ENCODE measurements at places on chromosomes 7 and 10. TPM values are rescaled to one million over a fixed set of nuclear protein-coding genes. Genes with fewer than 3 reads are reported as not detected.

DNA sequence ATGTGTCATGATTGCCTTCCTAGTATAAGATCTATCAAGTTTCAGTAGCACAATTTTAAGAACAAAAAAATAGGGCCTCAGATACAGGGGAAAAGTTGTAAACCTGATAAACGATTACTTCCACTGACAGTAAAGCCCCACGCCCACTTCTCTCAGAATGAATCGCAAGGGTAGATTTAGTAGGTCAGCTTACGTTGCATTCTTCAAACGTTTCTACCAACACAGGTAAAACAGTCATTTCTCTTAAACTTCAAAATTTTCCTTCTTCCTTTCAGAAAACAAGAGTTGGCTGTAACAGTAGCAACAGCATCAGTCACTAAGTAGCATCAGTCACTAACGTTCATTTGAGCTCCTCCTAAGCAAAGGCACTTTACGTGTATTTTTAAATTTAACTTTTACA, 221.5 kb downstream of the ADAM12 start:
- DNase-seq = no peak
- no peaks in the 10 kb centered on the region for H3K4me1 ChIP-seq
- H3K36me3 ChIP-seq = no peaks in the 10 kb centered on the region
- H3K27me3 ChIP-seq = no peaks in the 10 kb centered on the region
- no peak overlapping the region for H3K4me3 ChIP-seq

Gene ADCYAP1R1
- 2.9 TPM for total RNA-seq

Gene ABCC2
- total RNA-seq = 1.9 TPM

DNA sequence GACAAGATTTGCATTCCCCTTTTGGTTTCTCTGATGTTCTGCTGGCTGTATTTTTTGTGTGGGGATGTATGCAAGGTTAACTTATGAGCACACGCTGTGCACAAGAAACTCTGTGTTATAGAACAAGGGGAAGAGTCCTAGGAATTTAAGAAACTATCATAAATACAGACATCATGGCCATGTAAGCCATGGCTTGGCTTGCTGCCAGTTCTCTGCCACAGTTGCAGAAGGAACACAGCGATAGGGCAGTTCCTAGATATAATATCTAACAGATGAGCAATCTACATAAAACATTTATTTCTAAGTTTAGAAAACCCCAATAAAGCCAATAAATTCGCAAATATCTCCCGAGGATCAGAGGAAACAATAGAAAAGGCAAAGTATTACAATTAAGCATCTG, 153.3 kb downstream of the LRRTM3 start:
- no peak for DNase-seq
- H3K4me1 ChIP-seq = no peaks in the 10 kb centered on the region
- no peaks in the 10 kb centered on the region for H3K27me3 ChIP-seq
- H3K36me3 ChIP-seq = no peaks in the 10 kb centered on the region
- no peak overlapping the region for H3K4me3 ChIP-seq
- no peak overlapping the region for H3K27ac ChIP-seq

GRCh38 chr10:14383266-14383665, 52.5 kb upstream of the FRMD4A start:
- H3K4me1 ChIP-seq = no peaks in the 10 kb centered on the region
- no peak overlapping the region for H3K27ac ChIP-seq
- DNase-seq = no peak

Gene CTNNA3
- total RNA-seq = not detected

- H3K36me3 ChIP-seq = no peaks in the 10 kb centered on the region
- H3K27ac ChIP-seq = no peak overlapping the region
- H3K4me1 ChIP-seq = no peaks in the 10 kb centered on the region
- DNase-seq = no peak
- no peak overlapping the region for H3K4me3 ChIP-seq
Observed at GRCh38 chr10:35705671-35706070, 63.6 kb upstream of the FZD8 start.

DNA sequence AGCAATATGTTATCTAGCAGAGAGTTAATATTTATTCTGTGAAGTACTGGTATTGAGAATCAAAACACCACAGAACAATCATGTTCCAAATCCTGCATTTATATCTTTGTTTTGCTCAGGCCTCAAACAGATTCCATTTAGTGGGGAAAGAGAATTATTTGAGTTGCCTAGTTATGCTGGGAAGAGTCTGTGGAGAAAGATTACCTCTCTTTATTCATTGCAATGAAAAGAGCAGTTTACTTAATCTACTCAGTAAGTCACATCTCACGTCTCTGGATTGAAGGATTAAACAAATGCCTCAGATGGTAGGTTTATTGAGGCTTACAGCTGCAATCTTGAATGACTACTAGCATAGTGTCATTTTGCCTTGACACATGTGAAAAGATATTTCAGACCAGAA, 76.4 kb downstream of the RUNDC3B start:
- H3K27ac ChIP-seq = no peak overlapping the region
- no peaks in the 10 kb centered on the region for H3K36me3 ChIP-seq
- H3K27me3 ChIP-seq = no peaks in the 10 kb centered on the region
- no peak for DNase-seq
- no peak overlapping the region for H3K4me3 ChIP-seq

GRCh38 chr10:56269181-56269580, 91.9 kb downstream of the ZWINT start:
- no peaks in the 10 kb centered on the region for H3K4me1 ChIP-seq
- no peak overlapping the region for H3K4me3 ChIP-seq
- H3K27ac ChIP-seq = no peak overlapping the region

DNA sequence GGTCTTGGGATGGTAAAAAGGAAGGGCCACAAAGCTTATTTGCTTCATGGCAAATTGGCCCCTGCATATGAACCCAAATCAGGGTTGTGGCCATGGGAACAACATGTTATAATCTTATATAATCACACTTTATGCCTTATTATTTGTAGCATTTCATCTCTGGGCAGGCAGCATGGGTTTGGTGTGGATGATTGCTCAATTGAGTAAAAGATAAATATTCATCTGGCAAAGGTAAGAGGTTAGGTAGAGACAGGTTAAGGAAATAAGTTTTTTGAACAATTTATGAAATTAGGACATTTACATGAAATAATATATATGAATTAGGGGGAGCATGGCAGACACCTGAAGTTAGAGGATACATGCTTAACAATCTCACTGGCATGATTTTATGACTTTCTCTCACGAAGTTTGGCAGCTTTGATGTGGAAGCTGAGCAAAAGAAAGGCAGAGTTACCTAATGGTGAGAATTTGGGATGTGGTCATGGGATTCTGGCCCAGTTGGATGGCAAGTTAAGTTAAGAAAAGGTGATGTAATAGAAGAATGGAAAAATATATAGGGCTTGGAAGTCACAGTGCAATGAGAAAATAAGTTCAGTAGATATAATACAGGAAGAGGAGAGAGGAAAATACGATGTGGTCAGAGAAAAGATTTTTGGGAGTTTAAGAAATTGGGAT, 88.1 kb upstream of the FAM3C start:
- no peak for DNase-seq
- H3K27me3 ChIP-seq = no peaks in the 10 kb centered on the region
- H3K36me3 ChIP-seq = no peaks in the 10 kb centered on the region
- no peak overlapping the region for H3K4me3 ChIP-seq

DNA sequence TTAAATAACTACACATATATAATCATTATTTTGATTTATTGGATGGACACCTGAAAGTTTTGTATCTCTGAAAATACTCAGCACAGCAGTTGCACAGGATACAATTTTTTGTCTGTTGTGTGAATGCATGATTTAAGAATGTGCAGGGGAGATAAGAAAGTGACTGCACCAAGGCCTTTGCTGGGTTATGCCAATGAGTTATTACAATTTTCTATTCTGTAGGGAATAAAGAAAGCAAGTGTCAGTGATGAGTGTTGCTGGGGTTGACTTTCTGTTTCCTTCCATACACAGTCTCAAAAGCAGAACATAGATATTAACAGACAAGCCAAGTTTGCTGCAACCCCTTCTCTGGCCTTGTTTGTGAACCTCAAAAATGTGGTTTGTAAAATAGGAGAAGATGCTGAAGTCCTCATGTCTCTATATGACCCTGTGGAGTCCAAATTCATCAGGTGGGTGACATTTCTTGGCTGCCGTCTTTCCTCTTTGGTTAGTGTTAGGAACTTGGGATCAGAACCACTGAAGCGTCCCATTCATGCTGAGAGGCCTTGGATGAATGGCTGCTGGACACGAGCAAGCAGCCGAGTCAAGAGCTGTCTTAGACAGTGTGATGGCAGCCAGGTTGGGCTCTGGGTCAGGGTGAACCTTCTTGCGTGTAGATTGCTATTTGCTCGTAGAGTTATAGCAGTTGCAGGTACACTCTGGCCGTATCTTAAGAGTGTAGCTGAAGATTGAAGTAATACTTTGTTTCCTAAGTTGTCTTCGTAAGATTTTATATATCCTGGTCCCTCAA, 92.8 kb downstream of the DOCK1 start:
- no peaks in the 10 kb centered on the region for H3K27me3 ChIP-seq
- H3K36me3 ChIP-seq = peaks cover 64% of the 10 kb centered on the region
- no peak for DNase-seq
- no peak overlapping the region for H3K27ac ChIP-seq
- H3K4me1 ChIP-seq = no peaks in the 10 kb centered on the region
- no peak overlapping the region for H3K4me3 ChIP-seq

Gene CXCL12
- 73.8 TPM for total RNA-seq

Gene NEURL1
- total RNA-seq = 0.95 TPM
